ENCODE measurements at places on chromosomes 7 and 10.
A peak's percentile ranks its signal among the peaks of the same experiment; 100 is the strongest.

GRCh38 chr7:54812756-54813322 lies 53.8 kb upstream of the SEC61G start:
- no peak for DNase-seq

GRCh38 chr10:55024713-55025112 lies 223.7 kb upstream of the PCDH15 start:
- DNase-seq: no peak

DNA sequence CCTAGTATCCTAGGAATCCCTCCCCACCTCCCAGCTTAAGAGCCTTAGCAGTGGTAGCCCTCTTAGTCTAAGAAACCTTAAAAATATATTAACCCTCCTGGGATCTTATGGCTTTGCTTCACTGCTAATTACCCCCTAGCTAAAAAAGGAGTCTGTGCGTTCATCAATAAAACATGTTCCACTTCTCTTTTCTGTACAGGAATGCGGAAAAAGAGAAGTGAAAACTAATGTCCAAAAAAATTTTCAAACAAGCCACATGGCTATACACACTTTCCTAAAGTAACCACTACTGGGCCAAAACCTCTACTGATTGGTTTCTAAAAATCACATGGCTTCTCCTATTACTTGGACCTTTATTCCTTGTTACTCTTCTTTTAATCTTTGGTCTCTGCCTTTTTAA lies 667.1 kb upstream of the LRRTM3 start:
- no peak for DNase-seq

- no peak for DNase-seq
Observed at GRCh38 chr10:126181626-126182025, 206.7 kb downstream of the ADAM12 start.

DNA sequence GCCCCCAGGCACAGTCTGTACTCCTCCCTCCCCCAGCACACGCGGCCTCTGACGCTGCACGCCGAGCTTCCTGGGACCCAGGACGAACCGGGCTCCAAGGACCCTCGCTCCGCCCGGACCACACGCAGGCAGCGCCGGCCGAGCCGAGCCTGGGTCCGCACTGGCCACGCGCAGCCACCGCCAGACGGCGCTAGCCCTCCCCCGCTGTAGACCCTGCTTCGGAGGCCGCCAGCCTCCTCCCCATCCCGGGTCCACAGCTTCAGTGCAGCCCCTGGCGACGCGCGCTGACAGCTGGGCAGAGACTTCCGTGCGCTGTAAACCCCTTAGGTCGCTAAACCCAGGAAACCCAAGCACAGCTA lies 936 bp upstream of the TCERG1L start:
- DNase-seq: no peak

DNA sequence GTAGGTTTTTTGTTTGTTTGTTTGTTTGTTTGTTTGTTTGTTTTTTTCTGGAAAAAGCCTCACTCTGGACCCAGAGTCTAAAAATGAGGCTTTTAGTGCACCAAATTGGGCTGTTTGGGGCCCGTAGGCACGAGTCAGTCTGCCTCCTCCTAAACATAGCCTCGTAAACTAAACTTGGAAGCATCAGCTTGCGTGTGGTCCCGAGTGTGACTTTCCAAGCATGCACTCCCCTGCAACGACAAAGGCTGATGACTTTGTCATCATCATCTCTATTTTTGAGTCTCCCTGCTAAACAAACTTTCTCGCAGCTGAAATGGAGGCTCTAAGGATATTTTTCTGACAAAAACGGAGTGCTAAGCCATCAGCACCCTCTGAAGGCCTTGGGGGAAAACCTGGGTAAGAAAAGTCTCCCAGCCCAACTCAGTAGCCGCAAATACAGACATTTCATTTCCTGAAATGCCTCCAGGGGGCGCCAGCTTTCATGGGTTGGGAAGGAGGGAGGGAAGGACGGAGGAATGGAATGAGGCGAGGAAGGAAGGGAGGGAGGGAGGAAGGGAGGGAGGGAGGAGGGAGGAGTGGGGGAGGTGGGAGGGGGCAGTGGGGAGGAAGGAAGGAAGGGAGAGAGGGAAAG lies 245.9 kb downstream of the KCNMA1 start:
- DNase-seq: no peak

- no peak for DNase-seq
Observed at GRCh38 chr7:90271753-90272152, 26.8 kb downstream of the CFAP69 start.

DNA sequence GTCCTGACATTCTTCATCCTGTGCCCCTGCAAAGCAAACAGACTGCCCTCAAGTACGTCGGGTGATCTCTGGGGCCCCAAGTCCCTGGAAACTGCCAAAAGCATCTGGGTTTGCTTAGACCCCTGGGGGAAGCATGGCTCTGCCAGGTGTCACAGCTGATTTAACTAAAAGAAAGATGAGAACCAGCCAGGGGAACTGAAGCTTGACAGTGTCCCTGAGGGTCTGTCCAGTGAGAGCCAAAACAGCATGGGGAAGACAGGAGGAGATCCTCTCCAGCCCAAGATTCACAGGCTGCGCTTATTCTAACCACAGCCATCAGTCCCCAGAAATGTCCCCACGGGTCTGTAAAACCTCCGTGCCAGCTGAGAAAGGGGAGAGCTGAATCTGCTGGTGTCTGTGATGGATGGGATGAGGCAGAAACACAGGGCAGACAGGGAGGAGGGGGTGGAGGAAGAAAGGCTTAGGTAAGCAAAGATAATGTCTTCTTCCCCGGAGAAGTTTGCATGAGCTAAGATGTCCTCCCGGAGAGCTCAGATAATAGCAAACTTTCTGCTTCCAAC lies 21.3 kb downstream of the CCDC3 start:
- no peak for DNase-seq

- no peak for DNase-seq
Observed at GRCh38 chr7:3616306-3616705, 315.3 kb downstream of the SDK1 start.

DNA sequence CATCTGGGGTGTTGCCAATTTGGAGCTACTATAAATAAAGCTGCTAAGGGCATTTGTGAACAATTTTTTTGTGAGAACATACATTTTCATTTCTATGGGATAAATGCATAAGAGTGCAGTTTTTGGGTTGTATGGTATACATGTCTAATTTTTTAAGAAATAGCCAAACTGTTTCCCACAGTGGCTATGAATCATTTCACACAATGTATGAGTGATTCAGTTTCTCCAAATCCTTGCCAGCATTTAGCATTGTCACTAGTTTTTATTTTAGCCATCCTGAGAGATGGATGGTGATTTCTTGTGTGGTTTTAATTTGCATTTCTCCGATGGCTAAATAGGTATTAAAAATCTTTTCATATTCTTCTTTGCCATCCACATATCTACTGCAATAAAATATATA lies 105.3 kb downstream of the AMPH start:
- DNase-seq: no peak

GRCh38 chr7:130305433-130306042 lies 12.6 kb downstream of the CPA4 start:
- DNase-seq: no peak

DNA sequence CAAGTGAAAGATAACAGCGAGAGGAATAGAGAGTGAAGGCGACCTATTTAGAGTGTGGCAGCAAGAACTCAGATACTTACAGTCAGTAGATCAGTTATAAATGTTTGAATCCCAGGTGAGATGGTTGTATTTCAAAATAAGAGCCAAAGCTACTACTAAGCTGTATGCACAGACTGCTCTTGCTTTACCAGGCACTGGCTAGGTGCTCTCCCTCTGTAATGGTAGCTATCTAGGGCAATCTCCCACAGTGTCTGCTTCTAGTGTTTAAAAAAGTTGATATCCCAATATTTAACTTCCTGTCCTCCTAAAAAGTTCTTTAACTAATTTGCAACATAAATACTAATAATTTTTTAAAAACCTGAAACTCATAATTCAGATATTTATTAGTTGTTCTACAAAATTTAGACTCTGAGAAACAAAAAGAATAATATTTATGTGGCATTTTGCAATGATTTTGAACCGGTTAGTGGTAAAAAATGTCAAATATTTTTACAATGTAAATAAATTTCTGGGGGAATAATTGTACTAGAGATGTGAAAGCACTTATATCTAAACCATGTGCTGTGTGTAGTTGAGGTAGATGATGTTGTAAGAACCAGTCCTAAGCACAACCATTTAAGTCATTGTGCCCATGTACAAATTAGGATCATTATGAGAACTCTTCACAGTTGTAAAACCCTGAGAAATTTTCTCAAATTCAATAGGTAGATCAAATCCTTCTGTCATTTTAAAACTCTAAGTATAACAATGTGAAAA lies 349.3 kb upstream of the SEMA3D start:
- no peak for DNase-seq

DNA sequence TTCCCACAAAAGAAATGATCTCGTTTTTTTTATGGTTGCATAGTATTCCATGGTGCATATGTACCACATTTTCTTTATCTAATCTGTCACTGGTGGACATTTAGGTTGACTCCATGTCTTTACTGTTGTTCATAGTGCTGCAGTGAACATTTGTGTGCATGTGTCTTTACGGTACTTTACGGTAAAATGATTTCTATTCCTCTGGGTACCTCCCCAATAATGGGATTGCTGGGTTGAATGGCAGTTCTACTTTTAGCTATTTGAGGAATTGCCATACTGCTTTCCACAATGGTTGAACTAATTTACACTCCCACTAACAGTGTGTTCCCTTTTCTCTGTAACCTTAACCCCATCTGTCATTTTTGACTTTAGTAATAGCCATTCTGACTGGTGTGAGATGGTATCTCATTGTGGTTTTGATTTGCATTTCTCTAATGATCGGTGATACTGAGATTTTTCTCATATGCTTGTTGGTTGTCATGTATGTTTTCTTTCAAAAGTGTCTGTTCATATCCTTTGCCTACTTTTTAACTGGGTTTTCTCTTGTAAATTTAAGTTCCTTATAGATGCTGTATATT lies 37.2 kb downstream of the MKLN1 start:
- no peak for DNase-seq

- no peak for DNase-seq
Observed at GRCh38 chr7:157867685-157868305, 531.0 kb downstream of the DNAJB6 start.

- no peak for DNase-seq
Observed at GRCh38 chr7:123273185-123273584, 73.4 kb upstream of the SLC13A1 start.

DNA sequence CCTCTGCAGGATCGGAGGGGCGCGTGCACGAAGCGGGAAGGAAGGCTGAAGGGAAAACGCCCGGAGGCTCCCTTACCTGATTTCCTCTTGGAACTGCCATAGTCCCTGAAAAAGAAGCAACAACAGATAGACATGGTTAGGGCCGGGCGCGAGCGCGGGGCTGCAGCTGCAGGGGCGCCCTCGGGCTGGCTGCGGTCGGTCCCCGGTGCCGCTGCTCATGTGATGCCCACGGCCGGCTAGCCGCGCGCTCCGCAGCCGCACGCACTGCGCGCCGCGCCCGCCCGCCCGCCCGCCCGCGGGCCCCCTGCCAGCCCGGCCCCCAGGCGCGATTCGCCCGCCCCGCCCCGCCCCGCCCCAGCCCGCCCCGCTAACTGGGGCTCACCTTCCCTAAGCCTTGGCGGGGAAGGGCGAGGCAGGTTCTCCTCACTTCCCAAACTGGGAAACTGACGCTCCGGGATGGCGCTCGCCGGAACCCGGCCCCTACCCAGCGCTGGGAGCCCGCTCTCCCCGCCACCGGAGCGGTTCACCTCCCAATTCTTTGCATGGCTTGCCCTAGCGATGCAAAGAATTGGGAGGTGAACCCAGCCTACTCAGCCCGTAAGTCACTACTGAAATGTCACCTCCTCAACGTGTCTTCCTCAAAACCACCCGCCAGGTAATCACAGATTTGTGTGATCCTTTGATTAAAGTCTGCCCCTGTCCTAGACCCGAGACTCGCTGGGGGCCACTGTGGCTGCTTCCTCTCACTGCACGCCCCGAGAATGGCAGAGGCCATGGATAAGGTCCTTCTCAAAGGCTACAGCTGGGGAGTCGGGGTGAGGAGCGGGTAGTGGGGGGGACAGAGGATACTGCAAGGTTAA lies 162.2 kb downstream of the SH3PXD2A start:
- peak; percentile 17 for DNase-seq

- no peak for DNase-seq
Observed at GRCh38 chr7:9921326-9921725, 1052.3 kb upstream of the PHF14 start.

GRCh38 chr10:119006451-119007210 lies 22.9 kb upstream of the NANOS1 start:
- DNase-seq: no peak

- no peak for DNase-seq
Observed at GRCh38 chr7:36648441-36648840, 75.9 kb downstream of the AOAH start.

DNA sequence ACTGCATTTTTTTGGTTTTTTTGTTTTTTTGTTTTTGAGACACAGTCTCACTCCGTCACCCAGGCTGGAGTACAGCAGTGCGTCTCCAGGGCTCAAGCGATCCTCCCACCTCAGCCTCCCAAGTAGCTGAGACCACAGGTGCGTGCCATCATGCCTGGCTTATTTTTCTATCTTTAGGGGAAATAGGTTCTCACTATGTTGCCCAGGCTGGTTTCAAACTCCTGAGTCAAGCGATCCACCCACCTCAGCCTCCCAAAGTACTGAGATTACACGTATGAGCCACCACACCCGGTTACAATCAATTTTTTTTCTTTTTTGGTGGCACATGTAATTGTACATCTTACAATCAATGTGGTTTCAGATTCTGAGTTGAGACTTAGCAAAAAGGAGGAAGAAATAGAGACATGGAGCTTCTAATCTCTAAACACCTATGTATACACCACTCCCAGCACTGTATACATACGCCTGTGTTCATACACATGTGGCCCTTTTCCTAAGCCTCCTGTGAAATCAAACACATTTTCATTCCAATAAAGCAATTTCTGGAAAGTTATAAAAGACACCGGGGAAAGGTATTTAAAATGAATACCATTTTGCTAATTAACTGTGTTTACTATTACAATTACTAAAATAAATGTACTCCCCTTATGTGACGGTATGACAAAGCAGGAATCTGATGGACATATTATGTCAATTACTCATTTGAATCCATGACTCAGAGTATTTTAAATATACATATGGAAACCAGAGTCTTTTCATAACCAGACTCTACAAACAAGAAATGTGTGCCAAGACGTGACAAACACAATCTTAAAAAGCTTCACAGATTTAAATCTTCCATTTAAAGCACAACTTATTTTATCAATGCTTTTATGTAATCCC lies 40.9 kb downstream of the SMURF1 start:
- DNase-seq: no peak

DNA sequence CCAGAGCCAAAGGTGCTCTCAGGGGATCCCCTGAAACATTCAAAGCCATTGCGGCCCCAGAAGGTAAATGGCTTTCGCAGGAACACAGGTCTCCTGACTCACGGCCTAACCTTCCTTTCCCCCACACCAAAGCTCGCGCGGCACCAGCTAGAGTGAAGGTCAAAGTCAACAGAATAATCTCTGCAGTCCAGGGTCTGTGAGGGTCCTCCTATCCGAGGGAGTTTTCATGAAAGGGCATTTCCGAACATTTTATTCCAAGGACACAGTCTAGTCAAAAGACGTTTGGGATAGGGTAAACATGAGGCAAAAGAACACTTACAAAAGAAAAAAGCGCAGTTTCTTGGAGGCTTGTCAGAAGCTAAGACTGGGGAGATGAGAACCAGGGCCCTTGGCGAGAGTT lies 559 bp upstream of the STEAP2 start:
- DNase-seq: no peak

Data from activated CD4-positive, alpha-beta T cell treated with anti-CD3 and anti-CD28 coated beads, Interleukin-2, amount 50 U/mL, for 24 hours (primary cell).